ENCODE measurements at places on chromosomes 7 and 10.

DNA sequence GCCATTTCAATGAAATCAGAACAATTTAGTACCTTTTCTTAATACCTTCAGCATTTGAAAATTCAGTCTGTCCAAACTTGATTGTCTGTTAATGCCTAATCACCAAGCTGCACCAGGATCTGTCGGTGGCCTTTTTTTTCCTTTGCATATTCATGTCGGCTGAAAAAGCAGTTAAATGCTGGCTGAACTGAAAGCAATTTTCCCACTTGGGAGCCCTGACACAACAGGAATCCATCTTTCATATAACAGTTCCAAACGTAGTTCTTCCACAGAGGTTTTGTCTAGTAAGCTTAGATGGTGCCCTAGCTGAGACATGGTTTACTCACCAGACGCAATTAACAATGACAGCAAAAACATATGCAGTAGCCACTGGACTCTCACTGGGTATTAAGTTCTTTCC lies 83.6 kb upstream of the CHCHD3 start:
- DNase-seq: no peak

GRCh38 chr10:18777258-18777657 lies 118.0 kb downstream of the ARL5B start:
- DNase-seq: no peak

DNA sequence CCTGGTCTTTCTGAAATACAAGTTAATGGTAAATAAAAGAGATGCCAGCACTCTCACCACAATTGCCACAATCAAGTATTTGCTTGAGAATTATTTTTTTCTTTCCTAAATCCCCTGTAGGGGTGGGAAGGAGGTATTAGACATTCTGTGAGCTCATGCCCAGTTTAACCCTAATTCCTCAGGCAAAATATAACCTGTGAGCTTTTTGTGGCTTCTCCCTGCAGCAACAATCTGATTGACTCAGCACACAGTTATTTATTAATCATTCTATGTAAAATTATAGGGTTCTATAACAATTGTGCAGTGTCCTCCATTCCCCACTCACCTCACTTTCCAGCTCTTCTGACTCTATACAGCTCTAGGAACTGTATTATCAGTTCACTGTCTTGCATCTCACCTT lies 66.3 kb downstream of the GLI3 start:
- DNase-seq: no peak

DNA sequence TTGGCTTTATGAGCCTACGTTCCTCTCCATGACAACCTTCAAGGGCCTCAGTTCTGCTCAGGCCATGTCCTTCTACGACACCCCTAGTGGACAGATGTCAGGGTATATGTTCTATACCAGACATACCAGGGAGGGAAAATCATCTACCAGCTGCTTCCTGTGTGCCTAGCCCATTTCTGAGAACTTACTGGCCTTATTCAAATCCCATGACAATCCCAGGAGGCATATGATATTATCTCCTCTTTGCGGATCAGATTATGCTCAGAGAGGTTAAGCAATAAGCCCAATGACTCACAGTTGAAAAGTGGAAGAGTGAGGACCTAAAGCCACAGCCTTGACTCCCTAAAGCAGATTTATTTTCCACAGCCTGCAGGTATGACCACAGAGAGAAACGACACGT lies 139.3 kb downstream of the GLI3 start:
- no peak for DNase-seq

DNA sequence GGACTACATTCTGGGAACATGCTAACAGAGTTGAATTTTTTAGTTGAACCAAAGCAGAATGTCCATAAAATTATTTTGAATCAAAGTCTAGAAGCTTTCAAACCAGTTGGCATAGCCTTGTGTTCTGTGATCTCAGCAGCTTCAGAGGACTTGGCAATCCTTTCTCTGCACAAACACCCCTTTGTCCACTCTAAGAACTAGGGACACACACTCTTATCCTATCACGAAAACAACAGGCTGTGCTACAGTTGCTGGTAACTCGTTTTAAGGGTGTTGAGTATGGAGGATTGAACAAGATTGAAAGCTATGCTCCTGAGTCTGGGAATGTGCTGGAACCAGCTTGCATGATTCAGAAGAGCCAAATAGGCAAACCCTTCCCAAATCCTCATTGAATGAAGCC lies 76.4 kb upstream of the PRSS58 start:
- DNase-seq: no peak

GRCh38 chr7:55970561-55970960 lies 6.2 kb downstream of the NIPSNAP2 start:
- DNase-seq: peak; percentile 9

- DNase-seq: no peak
Observed at GRCh38 chr10:97069576-97070362, 116.0 kb downstream of the SLIT1 start.

GRCh38 chr7:11707606-11708193 lies 124.3 kb downstream of the THSD7A start:
- DNase-seq: no peak

DNA sequence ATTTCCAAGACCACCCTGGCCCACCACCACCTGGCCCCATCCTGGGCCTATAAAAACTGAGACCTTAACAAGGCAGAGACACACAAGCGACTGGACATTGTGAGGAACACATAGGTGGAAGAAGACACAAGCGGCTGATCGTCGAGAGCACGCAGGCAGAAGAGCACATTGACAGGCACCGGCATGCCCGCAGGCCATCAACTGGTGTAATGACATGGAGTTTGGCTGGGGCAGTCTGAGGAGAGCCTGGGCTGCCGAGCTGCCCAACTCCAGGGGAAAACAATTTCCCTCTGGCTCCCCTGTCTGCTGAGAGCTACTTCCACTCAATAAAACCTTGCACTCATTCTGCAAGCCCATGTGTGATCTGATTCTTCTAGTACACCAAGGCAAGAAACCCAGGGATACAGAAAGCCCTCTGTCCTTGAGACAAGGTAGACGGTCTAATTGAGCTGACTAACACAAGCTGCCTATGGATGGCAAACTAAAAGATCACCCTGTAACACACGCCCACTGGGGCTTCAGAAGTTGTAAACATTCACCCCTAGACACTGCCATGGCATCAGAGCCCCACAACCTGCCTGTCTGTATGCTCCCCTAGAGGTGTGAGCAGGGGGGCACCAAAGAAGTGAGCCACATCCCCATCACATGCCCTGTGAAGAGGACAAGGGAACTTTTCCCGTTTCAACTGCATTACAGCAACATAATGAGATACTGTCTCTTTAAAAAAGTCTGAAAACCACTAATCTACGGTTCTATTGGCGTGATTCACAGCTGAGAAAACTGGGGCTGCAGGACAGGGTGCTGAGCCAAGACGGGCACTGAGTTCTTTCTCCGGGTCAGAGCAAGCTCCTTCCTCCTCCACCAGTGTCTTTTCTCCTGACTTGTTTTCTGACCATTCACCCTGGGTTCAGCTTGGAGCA lies 18.5 kb upstream of the TNS3 start:
- DNase-seq: no peak

Measured in NCI-H510A (cell line).